Tibial artery (tissue), 4 donors: ENCODE measurements at places on chromosomes 3 and 15.

DNA sequence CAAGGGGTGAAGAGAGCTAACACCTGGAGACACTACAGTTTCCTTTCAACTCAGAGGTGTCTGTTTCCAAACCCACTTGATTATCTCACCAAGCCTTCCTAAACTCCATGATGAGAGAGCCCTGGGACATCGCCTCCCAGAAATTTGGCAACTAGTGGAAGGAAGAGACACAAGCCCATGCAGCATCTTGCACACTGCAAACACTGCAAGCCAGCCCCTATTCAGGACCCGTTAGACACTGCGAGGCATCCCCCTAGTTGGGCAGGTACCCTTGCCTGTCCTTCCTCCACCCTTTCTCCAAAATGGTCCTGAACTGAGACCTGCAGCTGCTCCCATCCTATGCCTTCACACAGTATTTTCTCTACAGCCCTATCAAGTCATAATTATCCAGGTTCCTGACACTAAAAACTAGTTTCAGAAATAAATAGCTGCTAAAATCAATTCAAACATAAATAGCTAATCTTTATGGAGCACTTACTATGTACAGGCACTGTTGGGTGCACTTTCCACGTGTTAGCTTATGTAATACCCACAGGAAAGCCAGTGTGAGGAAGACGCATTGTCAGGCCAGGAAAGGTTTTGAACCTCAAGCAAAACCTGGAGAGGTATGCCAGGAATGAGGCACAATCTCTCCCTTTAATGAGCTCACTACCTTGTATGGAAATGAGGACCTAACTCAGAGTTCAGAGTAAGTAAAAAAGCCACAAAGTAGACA is 2.8 kb downstream of the MAGI1 start:
- DNase-seq = no peak

- DNase-seq = no peak
These were observed 47.9 kb downstream of the CORO2B start for GRCh38 chr15:68626739-68627138.

DNA sequence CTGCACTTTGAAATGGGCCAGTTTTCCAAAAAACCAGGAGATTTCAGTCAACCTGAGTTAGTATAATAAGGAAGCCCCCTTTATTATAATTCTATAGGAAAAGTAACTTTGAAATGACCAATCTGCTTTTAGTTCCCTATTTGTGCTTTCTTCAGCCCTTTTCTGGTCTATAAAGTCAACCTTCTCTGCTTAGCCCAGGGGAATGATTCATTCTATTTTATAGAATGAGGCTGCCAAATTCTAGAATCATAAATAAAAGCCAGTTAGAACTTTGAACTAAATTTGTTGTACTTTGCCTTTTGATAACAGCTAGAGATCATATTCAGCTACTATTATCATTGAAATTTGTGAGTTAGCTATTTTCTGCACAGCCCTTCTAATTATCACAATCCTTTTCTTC is 24.7 kb downstream of the CIP2A start:
- DNase-seq = no peak

DNA sequence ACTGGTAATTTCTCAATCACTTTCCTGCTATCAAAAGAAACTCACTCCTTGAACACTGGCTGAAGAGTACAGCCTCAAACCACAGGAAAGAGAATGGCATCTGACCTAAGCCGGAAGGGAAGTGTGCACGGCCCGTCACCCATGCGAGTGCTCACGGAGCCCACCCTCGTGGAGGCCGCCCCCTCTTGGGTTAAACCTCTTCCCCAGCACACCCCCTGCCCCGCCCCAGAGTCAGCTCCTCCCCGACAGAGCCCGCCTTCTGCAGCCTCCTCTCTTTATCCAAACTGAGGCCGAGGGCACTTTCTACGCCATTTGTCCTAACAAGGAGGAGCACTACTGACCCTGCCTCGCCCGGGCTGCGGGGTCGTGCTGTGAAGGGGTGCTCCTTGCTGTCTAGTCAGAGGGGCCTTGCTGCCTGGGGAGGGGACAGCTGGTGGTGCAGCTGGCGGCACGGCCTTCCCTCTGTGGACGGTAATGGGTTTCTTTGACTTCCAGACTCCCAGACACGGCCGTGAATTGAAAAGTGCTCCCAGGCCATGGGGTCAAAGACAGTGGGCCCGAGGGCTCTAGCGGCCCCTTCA is 137.7 kb downstream of the NSMCE3 start:
- no peak for DNase-seq

GRCh38 chr15:82942691-82943090 is 9.8 kb downstream of the HOMER2 start:
- no peak for DNase-seq

DNA sequence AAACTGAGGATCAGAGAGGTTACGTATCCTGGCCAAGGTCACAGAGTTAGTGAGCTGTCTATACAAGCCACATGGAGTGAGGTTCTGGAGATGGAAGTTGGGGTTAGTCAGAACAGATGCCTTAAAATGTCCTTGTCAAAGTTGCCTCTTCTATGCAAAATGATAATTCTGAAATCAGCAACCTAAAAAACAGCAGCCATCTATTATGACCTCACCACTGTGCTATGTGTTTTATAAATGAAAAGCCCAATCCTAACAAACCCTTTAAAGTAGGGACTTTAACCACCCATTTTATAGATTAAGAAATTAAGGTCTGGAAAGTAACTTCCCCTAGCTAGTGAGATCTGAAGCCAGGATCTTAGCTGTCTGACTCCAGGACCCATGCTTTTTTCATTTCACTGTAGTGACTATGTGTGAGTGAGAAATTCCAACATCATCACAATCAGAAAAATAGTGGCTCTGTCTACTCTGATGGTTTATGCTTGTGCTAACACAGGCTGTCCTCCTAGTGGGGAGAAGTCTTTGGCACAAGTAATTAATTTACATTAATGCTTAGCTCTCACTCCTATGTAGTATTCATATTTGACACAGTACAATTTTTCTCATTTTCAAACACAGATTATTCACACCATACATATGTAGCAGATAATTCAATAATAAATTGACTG is 143.6 kb downstream of the ANO10 start:
- DNase-seq = no peak

GRCh38 chr15:49215768-49216739 is 46.0 kb downstream of the GALK2 start:
- no peak for DNase-seq

- DNase-seq = no peak
These were observed 977.3 kb downstream of the TBL1XR1 start for GRCh38 chr3:176219970-176220369.

DNA sequence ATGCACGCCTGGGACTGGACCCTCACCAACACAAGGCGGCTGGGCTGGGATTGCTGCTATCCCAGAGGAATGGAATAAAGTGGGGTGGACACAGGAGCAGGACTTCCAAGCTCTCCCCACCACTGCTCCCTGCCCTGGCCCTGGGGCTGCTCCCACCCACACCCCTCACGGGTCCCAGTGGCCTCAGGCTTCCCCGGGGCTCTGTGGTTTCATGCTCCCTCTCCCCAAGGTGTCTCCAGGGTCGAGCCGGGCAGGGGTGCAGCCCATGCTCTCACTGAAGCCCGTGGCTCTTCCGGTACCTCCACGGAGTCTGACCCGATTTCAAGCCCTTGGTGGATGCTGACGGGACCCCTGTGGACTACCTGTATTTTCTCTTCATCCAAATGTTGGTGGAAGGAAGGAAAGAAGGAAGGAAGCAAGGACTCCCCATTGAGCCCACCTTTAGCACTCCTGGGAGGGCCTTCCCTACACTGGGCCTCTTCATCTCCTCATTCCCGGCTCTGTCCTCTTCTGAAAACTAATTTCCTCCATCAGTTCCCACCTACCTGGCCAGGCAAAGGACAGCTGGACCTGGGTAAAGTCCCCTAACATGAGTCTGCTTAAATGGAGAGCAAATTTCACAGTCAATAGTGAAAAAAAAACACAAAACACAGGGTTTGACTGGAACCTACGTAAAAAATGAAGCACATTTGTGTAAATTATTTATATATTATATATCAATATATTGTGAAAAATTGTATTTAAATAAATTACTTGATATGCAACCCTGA is 44.0 kb upstream of the PCSK6 start:
- DNase-seq = no peak

GRCh38 chr3:31735667-31736066 is 202.9 kb downstream of the STT3B start:
- DNase-seq = no peak

- DNase-seq = no peak
These were observed 45.1 kb downstream of the CCDC191 start for GRCh38 chr3:114011059-114011797.

- no peak for DNase-seq
These were observed 420.2 kb downstream of the FOXP1 start for GRCh38 chr3:71163198-71163918.

GRCh38 chr3:149575961-149576564 is 81.8 kb downstream of the WWTR1 start:
- DNase-seq = no peak

DNA sequence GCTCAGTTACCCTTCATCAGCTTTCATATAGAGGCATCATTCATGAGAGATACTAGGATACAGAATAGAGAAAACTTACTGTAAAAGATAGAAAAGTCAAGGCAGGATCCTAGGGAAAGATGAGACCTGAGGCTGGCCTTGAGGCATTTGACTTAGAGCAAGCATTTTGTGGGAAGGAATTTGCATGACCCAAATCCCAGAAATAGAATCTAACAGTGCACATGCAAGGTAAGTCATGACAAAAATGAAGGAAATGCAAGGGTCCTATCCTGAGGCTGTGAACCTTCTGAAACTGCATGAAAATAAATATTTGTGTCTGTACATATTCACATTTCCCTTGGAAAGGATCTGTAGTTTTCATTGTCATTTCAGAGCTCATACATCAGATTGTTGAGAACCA is 122.3 kb downstream of the HCN4 start:
- no peak for DNase-seq

GRCh38 chr3:55648591-55649318 is 161.6 kb upstream of the WNT5A start:
- DNase-seq = no peak

GRCh38 chr3:113231827-113232253 is 20.5 kb downstream of the BOC start:
- DNase-seq = no peak

GRCh38 chr15:70153921-70154717 is 56.4 kb upstream of the TLE3 start:
- DNase-seq = no peak
